ENCODE measurements at places on chromosomes 16 and 17.
A peak's percentile ranks its signal among the peaks of the same experiment; 100 is the strongest.

DNA sequence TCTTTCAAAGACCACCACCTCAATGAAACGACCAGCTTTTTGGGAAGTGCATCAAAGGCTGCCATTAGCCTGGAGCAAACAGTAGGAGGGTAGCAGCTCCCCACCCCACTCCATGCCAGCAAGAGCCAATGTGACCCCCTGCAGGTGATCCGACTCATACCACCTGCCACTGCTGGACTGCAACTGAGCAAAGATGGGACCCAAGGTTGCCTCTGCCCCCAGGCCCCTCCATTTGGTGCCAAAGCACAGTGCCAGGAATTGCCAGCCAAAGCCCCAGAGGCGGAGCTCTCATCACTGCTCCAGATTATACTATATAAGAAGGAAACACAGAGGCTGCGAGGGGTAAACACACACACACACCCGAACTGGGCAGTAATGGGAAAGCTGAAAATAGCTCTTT, 8.3 kb downstream of the PITPNM3 start:
- no peak for DNase-seq

- DNase-seq: no peak
Observed at GRCh38 chr17:30212750-30213149, 22.7 kb downstream of the SLC6A4 start.

DNA sequence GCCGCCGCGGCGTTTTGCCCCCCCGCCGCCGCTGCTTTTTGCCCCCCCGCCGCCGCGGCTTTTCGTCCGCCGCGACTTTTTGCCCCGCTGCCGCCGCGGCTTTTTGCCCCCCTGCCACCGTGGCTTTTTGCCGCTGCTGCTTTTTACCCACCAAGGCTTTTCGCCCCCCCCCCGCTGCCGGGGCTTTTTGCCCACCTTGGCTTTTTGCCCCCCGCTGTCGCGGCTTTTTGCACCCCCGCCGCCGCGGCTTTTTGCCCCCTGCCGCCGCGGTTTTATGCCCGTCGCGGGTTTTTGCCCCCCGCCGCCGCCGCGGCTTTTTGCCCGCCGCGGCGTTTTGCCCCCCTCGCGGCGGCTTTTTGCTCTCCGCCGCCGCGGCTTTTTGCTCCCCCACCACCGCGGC, 1343.0 kb downstream of the TP53TG3F start:
- no peak for DNase-seq

DNA sequence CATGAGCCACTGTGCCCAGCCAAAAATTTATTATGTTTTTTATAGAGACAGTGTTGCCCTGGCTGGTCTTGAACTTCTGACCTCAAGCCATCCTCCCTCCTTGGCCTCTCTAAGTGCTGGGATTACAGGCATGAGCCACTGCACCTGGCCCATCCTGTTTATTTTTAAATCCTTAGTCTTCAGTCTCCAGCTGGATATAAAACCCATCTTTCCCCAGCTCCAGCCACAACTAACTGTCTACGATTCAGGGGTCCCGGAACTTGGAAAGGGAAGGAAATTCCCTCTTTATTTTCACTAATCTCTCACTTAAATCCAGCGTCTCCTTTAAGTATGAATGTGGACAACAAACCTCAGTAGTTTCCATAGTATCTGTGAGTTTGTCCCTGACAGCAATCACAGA, 62.2 kb downstream of the IQCK start:
- DNase-seq: no peak

DNA sequence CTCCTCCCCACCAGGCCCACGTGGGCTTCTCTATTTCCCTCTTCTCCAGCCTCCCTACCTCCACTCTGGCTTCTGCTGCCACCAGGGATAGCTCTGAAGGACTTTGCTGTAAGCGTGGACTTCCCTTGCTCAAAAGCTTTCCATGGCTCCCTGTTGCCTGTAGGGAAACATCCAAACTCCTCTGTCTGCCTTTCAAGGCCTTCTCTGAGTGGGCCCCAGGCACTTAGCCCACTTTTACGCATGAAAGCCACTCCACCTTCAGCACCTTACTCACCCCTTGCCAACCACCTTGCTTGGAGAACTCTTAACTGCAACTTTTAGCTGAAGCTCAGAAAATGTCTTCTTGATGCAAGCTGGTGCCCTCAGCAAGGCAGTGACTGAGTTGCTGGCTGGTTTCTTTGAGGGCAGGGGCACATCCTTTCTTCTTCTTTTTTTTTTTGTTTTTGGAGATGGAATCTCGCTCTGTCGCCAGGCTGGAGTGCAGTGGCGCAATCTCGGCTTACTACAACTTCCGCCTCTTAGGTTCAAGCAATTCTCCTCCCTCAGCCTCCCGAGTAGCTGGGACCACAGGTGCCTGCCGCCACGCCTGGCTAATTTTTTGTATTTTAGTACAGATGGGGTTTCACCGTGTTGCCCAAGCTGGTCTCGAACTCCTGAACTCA, 52.0 kb upstream of the DLX4 start:
- no peak for DNase-seq

- no peak for DNase-seq
Observed at GRCh38 chr17:61581611-61582349, 9.2 kb downstream of the NACA2 start.

- no peak for DNase-seq
Observed at GRCh38 chr16:58201163-58201562, 3.3 kb upstream of the CSNK2A2 start.

DNA sequence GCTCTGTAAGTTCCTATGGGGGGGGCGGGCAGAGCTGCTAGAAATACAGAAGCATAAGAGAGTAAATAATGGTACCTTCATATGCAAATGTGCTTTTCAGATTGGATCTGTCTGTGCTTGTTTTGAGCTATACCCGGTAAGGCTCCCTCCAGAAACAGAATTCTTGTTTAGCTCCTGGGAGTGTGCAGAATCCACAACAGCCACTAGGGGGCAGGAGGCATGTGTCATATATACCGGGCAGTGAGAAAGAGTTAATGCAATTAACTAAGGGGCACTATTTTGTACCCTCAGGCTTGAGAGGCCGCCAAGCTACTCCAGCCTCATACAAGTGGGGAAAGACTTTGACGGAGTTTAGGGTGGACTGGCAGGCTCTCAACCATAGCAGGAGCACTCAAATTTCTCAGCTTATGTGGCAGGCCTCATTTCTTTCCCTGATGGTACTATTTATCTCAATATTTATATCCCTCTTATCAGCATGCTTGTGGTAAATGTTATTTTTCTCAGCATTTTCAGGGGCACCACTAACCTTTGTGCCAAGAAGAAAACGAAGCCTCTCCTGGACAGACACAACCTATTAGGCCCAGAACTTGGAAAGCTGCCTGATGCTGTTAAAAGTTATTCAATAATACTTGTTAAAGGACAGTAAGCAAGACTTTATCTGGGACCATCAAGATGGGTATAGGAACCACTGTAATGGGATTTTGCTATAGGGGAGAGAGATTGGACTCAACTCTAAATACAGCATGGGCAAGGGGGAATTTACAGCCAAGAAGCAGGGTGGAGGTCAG, 10.7 kb upstream of the CENPV start:
- DNase-seq: peak; percentile 83

- DNase-seq: no peak
Observed at GRCh38 chr17:63265526-63265925, 180.6 kb downstream of the CYB561 start.

DNA sequence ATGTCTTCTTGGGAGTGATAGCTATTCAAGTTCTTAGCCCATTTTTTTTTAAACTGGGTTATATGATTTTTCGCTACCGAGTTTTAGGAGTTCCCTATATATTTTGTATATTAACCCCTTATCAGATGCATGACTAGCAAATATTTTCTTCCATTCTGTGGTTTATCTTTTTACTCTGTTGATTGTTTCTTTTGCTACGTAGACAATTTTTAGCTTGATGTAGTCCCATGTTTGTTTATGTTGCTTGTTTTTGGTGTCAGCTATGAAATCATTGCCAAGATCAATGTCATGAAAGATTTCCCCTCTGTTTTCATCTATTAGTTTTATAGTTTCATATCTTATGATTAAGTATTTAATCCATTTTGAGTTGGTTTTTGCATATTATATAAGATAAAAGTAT, 480.5 kb downstream of the CDH11 start:
- DNase-seq: no peak

- DNase-seq: no peak
Observed at GRCh38 chr17:21140911-21141310, 14.1 kb downstream of the DHRS7B start.

DNA sequence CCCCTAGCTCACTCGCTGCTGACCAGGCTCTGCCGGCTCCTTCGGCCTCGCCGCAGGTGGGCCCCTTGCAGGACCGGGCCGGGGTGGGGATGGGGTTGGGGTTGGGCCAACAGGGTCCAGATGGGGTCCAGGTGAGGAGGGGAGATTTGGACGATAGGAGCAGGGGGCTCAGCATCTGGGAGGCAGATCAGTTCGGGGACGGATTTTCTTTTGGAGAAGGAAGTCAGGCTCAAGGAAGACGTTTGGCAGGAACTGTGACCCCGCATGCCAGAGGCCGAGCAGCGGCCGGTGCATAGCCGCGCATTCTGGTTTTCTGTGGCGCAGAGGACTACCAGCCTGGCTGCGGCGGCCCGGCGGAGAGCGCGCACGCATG, 845 bp upstream of the ALDOA start:
- no peak for DNase-seq

GRCh38 chr16:22369221-22369811, 5.1 kb downstream of the CDR2 start:
- no peak for DNase-seq

DNA sequence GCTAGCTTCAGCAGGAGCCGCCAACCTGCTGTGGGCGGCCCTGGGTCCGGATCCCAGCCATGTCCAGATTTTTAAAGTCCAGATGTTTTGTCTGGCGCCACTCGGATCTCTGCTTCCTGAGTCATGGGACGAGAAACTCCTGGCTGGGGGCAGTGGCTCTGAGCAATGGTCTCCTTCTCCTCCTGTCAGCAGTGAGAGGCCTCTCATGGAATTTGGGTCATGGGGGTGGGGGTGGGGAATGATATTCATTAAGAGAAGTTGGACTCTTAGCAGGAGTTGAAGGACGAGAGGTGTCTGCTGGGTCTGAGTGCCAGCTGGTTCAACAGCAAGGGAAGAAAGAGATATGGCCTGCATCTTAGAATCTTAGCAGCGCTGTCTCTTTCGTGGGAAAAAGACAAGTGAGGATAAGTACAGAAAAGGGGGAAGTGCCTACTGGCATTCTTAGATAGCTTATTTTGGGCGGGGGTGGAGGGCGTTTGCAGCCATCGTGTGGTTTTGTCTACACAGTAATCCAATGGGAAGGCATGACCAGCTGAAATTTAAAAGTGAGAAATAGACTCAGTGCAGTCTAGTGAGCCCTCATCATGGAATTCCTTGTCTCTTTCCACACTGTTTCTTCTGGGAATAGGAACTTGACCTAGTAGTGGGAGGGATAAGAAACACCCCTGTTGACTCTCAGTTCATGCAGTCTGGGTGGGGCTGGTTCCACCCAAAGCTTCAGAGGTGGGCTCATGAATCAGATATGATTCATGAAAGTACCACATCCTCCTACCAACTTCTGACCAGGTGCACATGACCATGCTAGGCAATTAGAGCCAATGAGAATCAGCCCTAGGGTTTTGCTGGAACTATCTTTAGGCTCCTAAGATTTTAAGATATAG, 80.5 kb downstream of the MYH13 start:
- no peak for DNase-seq

DNA sequence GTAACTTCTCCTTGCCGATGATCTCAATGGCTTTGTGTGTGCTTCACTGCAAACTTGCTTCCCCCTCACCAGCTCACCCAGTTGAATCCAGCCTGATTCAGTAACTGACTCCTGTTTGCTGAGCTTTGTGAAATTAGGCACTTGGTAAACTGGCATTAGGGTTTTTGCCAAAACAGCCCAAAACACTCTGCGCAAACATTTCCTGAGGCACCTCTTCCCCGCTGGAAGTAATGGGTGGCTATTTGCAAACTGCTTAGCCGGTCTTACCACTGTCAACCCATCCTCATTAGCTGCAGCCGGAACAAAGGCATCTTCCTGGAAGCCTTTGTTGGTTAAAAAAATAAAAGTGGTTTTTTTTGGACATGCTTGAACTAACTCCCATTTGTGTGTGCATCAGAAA, 353.2 kb downstream of the MAF start:
- no peak for DNase-seq

GRCh38 chr17:31857920-31858641, 963 bp downstream of the COPRS start:
- DNase-seq: no peak

All from nephron progenitor cell (in vitro differentiated cells).